ENCODE measurements at places on chromosomes 4 and X. TPM values are rescaled to one million over a fixed set of nuclear protein-coding genes. Genes with fewer than 3 reads are reported as not detected.

The SLC6A14 gene
- total RNA-seq = 50.2 TPM

The SSX4 gene
- not detected for total RNA-seq

The ANKRD37 gene
- 7.7 TPM for total RNA-seq

The TMPRSS11D gene
- not detected for total RNA-seq

The AFF1 gene
- total RNA-seq = 103 TPM
